ENCODE measurements at places on chromosomes 1 and 21.

- DNase-seq = no peak
Observed at GRCh38 chr1:112386731-112387346, 9.2 kb upstream of the CTTNBP2NL start.

DNA sequence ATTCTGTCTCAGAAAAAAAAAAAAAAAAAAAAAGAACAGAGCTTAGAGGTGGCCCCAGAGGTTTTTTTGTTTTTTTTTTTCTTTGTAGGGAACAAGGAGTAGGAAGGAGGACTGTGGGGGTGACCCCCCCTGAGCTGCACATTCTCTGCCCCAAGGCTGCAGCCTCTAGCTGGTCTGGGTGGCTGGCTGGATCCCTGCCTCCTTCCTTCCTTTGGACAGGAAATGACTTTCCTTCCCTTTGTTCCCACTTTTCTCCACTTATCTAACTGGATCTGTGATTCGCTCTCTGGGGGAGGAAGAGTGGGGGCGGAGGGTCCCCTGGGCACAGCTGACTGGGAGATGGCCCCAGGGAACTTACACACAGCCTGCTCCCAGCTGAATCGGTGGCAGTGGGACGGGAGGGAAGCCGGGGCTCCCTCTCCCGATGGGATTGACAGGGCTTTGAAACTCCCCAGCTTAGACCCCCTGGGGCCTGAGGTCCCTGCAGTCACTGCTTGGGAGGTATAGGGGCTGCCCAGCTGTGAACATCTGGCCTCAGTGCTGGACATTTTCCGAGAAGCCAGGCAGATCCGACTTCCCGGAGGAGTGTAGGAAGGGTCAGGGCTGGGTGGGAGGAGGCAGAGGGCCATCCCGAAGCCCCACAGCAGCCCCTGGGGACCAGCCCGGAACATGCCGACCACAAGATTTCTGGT is 2.1 kb downstream of the FBLIM1 start:
- no peak for DNase-seq

DNA sequence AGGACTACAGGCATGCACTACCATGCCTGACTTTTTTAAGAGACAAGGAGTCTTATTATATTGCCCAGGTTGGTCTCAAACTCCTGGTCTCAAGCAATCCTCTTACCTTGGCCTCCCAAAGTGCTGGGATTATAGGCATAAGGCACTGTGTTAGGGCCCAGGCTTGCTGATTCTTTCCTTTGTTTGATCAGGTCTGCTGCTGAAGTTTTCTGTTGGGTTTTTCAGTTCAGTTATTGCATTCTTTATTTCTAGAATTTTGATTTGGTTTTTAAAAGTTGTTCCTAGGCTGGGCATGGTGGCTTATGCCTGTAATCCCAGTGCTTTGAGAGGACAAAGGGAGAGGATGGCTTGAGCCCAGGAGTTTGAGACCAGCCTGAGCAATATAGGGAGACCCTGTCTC is 47.9 kb downstream of the C4BPA start:
- DNase-seq = no peak

DNA sequence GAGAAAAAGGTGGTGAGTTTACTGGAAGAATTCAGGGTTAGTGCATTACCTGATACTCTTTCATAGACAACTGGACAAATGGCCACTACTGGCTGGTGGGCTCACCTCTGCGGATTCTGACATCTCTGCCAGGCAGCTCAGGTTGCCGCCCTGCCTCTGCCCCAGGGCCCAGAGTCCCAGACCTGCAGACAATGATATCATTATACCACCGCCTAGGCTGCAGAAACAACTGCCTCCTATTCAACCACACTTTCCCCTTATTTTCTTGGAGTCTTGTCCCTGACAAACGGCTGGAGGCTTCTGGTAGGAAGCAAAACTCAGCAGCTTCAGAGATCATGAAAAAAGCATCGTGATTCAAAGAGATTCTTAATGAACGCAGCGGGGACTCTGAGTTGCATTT is 37.0 kb downstream of the IRF2BP2 start:
- DNase-seq = no peak

- no peak for DNase-seq
Observed at GRCh38 chr1:189662190-189662589, 815.5 kb downstream of the BRINP3 start.

DNA sequence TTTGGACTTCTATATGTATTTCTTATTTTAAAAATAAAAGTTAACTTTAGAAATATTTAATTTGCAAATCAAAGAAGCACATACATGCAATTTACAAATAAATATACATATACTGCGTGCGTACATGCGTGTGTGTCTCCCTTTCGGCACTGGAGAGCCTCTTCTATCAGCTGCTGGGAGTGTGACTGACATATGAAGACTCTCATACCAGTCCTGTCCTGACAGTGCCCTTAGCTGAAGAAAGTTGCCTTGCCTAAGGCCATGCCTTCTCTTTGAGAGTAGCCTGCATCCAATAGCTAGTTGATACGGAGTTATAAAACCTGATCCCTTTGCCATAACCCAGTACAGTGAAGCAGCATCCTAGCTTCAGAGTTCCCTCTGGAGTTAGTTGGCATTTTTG is 282.4 kb upstream of the NEGR1 start:
- no peak for DNase-seq

Measured in activated naive CD8-positive, alpha-beta T cell treated with anti-CD3 and anti-CD28 coated beads, Interleukin-2, amount 50 U/mL, for 24 hours (primary cell).